ENCODE measurements at places on chromosomes 3 and 15. TPM values are rescaled to one million over a fixed set of nuclear protein-coding genes. Genes with fewer than 3 reads are reported as not detected.

POPDC2 gene
- 1.5 TPM for total RNA-seq

GOLGA8N gene
- total RNA-seq: 0.26 TPM

DNA sequence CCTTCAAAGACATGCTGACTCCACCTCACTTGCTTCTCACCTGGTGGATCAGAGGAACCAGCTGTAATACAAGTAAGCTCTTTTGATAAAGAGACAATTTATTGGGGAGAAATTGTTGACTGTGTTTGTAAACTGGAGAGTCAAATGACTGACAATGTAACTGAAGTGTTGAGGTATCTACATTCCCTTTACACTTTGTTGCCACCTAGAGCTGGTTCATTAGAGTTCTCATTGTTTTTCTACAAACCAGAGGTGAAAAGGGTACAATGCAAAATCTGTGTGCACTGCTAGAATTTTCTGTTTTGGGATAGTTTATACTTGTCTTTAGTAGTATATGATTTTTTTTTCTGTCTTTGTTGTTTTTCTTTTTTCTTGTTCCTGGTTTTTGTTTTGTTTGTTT lies 8.7 kb upstream of the LRRC58 start:
- H3K36me3 ChIP-seq: no peaks in the 10 kb centered on the region
- H3K27me3 ChIP-seq: no peaks in the 10 kb centered on the region
- no peak for DNase-seq
- no peak overlapping the region for H3K4me3 ChIP-seq
- no peaks in the 10 kb centered on the region for H3K4me1 ChIP-seq

ROBO2 gene
- total RNA-seq: 12.3 TPM

- DNase-seq: no peak
- no peaks in the 10 kb centered on the region for H3K36me3 ChIP-seq
- H3K27ac ChIP-seq: no peak overlapping the region
- H3K4me3 ChIP-seq: no peak overlapping the region
Observed at GRCh38 chr3:169998668-169999131, 32.1 kb downstream of the SEC62 start.

TEX55 gene
- total RNA-seq: not detected

SHF gene
- total RNA-seq: 32.2 TPM

PLA1A gene
- not detected for total RNA-seq

GRCh38 chr15:56917652-56918045 lies 795 bp upstream of the TCF12 start:
- peak overlapping the region; percentile 96 for H3K4me3 ChIP-seq
- H3K36me3 ChIP-seq: peaks cover 14% of the 10 kb centered on the region
- H3K27ac ChIP-seq: no peak overlapping the region
- peaks cover 24% of the 10 kb centered on the region for H3K4me1 ChIP-seq

SHISA5 gene
- total RNA-seq: 54.8 TPM

GRCh38 chr3:173066044-173067004 lies 74.7 kb downstream of the SPATA16 start:
- H3K4me3 ChIP-seq: no peak overlapping the region
- H3K27ac ChIP-seq: no peak overlapping the region
- no peaks in the 10 kb centered on the region for H3K4me1 ChIP-seq
- no peaks in the 10 kb centered on the region for H3K27me3 ChIP-seq
- DNase-seq: peak; percentile 6

GRCh38 chr15:41161336-41161735 lies 45.3 kb upstream of the INO80 start:
- DNase-seq: no peak
- H3K27ac ChIP-seq: no peak overlapping the region
- H3K36me3 ChIP-seq: no peaks in the 10 kb centered on the region
- H3K27me3 ChIP-seq: no peaks in the 10 kb centered on the region
- H3K4me3 ChIP-seq: no peak overlapping the region
- H3K4me1 ChIP-seq: no peaks in the 10 kb centered on the region

C3orf70 gene
- total RNA-seq: 4.7 TPM

DNA sequence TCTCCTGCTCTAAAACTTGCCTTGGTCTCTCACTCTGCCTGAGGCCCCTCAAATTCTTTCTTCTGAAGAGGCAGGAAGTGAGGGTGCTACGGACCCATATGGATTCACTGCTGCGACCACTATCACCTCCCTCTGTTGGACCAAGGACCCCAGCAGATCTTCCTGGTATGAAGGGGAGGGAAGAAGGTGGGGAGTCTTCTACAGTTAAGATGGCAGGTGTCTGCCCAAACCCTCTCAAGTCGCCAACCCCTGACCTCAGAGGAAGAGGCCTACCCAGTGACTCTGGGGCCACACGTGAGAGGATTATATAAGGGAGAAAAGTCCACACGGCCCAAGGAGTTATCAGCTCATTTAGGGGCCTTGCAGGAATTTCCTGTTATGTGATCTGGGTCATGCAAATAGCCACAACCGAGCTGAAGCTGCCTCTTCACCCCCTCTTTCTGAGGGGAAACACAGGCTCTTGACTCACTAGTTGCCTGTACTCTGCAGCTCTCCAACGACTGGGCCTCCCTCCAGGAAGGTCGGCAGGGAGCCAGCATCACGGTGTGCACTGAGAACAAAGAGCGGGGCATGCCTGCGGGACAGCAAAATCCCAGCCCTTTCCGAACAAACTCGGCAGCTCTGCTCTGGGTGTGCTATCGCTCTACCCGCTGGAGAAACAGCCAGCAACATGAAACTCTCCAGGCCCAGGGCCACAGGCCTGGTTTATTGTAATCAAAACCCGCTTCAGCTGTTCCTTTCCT lies 116.0 kb downstream of the XXYLT1 start:
- DNase-seq: no peak
- H3K4me3 ChIP-seq: no peak overlapping the region
- no peaks in the 10 kb centered on the region for H3K27me3 ChIP-seq
- H3K27ac ChIP-seq: no peak overlapping the region
- no peaks in the 10 kb centered on the region for H3K36me3 ChIP-seq
- peaks cover 64% of the 10 kb centered on the region for H3K4me1 ChIP-seq
